ENCODE measurements at places on chromosomes 4 and X.

GRCh38 chrX:129797251-129797906 is 17.6 kb downstream of the SASH3 start:
- no peak for DNase-seq

DNA sequence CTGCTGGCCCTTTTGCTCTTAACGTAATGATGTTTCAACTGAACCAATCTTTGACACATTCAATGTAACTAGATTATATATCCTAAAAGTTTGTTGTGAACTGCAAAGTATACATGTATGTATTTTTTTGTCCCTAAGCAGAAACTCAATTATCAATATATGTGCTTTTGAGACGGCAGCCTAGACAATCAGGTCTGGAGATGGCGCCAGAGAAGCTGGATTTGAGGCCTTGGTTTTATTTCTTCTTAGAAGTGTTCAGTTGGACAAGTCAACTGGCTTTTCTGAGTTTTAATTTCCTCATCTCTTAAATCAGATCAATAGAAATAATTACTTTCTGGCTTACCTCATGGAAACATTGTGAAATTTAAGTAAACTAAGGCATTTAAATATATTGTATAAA is 62.5 kb downstream of the DCAF8L1 start:
- DNase-seq = no peak

DNA sequence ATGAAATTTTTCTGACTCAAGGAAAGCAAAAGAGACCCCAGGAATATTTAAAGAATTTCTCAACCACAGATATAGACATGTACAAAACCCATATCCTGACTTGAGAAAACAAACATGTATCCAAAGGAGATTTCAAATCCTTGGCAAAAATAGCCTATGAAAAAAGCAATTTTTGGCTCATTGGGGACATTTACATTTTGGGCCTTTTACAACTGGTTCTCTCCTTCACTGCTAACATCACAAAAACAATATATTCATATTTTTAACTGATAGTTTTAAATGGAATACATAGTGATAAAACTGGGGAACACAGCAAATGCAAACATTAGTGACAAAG is 65.0 kb downstream of the SH3RF1 start:
- DNase-seq = no peak

DNA sequence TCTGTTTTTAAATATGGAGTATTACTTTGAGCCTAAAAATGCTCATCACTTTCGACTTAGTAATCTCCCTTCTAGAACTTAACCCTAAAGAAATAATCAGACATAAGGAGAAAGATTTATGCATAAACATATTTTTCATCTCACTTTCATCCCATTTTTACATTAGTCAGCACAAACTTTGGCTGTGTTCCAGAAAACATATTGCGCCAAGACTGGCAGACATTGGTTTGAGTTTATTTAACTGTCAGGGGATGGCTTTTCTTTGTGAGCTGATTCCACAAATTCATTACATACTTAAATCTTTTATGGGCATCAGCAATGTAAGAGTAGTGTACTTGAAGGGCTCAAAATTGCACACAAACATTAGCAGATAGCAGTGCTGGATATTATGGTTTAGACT is 23.7 kb downstream of the MAOA start:
- peak; percentile 72 for DNase-seq

DNA sequence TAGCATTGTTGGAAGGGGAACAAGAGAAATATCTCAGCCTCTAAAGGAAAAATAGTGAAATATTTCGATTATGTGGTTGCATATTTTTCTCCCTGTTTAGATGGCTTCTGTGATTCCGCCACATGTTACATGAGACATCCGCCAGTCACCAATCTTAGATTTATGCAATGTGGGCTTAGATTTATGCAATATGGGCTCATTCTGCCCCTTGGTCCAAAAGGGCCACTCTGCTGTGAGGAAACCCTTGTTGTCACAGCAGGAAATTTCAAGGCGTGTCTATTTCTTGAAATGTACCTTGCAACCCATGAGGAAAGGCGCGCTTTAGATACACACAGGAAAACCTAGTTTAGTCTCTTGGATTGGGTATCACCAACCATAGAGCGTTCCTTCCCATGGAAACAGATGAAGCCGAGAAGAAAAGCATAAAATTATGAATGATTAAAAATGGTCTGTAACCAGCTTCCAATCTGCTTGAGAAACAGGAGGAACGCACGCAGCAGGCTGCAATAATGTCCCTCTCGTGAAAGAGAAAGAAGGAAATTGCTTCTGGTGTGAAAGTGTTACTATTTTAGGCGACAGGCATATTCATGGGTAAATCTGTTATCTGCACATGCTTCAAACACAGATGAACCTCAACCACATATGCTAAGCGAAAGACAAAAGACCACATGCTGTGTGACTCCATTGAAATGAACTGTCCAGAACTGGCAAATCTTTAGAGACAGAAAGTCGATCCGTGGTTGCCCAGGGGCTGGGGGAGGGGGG is 3.7 kb downstream of the RS1 start:
- no peak for DNase-seq

GRCh38 chr4:48604527-48604926 is 114.5 kb downstream of the ZAR1 start:
- no peak for DNase-seq

DNA sequence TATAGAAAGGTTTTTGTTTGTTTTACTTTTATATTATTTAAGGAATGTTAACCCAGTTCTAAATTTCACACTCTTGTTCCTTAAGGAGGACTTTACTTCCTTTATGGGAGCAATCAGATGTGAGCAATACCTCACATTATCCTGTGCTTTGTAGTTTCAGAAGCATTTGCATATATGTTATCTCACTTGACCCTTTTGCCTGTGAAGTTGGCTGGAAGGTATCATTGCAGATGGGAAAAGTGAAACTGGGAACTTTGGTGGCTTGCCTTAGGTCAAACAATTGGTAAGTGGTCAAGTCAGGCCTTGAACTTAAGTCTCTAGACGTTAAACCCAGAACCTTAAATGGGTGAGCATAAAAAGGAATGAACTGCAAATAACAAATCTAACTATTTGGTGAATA is 90.6 kb downstream of the AREG start:
- DNase-seq = no peak

Measured in lung microvascular endothelial cell (primary cell).